HT1080 (cell line): ENCODE measurements at places on chromosomes 7 and 10.

- no peak for DNase-seq
Measured at GRCh38 chr7:73839743-73840714, 2.3 kb downstream of the METTL27 start.

GRCh38 chr10:114767986-114768821 is 53.4 kb upstream of the FHIP2A start:
- DNase-seq, result no peak

DNA sequence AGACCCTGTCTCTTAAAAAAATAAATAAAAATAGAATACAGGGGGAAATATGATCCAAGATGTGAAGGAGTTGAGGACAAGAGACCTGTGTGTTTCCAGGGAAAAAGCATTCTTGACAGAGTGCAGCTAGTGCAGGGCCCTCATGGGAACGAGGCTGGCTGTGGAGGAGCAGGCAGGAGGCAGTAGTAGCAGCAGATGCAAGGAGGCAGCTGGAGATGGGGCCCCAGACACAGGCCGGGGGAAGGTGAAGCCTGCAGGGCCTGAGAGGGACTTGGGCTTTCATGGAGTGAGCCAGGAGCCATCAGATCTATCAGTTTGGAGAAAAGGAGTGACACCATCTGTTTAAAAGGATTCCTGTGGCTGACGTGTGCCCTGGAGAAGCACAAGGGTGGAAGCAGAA is 71.4 kb upstream of the ZNF438 start:
- DNase-seq, result no peak

DNA sequence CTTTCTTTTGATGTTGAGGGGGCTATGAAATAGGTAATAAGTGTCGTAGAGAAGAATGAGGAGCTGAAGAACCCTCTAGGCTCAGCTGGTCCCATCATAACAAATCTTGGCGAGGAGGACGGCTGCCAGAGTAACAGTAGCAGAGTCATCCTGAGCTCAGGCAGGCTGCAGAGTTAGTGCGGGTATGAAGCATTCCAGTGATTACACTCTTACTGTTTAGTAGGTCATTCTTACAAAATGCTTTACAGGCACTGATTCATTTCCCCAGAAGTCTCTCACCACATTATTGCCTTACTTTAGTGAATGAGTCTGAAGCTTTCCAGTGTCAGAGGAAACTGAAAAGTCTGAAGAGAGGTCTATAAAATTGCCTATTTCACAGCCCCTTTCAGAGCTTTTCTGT is 43.9 kb upstream of the GPR158 start:
- DNase-seq, result peak; percentile 72

GRCh38 chr7:135620980-135621850 is 41.1 kb upstream of the STMP1 start:
- DNase-seq, result peak; percentile 88

DNA sequence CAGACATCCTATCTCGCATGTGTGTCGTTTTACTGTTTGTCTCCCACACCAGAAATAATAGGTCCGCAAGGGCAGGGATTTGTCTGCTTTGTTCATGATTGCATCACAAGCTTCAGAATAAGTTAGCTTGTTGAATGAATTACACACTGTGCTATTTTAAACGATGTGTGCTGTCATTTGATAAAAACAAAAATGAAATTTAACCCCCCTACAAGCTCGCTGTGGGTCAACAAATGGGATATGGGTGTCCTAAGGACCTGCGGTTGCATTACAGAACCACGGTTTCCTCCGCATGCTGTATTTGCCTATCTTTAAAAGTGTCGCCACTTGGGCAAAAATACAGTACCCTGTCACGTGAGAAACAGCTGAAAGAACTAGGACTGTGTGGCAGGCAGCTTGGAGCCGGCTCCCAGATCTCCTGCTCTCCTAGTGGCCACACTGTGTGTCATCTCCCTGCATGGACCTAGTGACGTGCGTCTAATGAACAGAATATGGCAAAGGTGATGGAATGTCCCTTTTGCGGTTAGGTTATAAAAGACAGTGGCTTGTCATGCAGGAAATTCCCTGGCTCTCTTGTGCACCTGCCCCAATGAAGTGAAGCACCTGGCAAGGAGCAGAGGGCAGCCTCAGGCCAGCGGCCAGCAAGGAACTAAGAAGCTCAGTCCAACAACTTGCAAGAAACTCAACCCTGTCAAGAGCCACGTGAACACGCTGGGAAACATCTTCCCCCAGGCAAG is 32.9 kb upstream of the CRYGN start:
- DNase-seq, result no peak

GRCh38 chr7:90961037-90961725 is 303.1 kb upstream of the FZD1 start:
- no peak for DNase-seq

DNA sequence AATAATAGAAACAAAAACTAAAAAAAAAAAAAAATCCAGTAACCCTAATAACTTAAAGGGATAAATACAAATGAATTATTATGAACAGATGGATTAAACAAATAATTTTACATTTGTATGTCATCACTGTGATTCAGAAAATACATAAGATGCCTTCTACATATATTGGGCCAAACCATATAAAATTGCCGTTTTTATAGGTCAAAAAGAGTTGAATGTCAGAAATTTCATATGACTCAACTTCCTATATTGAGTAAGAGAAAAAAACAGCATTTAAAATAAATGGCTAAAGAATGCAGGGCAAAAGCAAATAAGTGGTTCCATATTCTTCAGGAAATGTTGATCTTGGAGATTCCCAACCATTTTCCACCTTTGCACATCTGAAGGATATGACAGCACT is 9.4 kb downstream of the SLC35B4 start:
- peak; percentile 39 for DNase-seq
